ENCODE measurements at places on chromosomes 16 and 17.

GRCh38 chr17:75128694-75129505 lies 2.6 kb downstream of the NT5C start:
- no peak for DNase-seq

DNA sequence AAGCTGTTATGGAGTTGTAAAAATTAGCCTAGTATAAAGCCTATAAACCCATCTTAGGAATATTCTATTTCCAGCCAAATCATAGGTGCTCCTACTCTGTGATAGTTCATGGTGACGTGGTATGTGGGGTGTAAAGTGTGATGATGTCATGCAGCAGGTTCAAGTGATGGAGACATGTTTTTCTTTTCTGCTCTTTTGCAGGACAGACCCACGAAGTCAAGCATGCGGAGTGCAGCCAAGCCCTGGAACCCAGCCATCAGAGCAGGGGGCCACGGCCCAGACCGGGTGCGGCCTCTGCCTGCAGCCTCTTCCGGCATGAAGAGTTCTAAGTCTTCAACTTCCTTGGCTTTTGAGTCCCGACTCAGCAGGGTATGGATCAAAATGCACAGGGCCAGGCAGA lies 87.3 kb downstream of the SPECC1 start:
- no peak for DNase-seq

DNA sequence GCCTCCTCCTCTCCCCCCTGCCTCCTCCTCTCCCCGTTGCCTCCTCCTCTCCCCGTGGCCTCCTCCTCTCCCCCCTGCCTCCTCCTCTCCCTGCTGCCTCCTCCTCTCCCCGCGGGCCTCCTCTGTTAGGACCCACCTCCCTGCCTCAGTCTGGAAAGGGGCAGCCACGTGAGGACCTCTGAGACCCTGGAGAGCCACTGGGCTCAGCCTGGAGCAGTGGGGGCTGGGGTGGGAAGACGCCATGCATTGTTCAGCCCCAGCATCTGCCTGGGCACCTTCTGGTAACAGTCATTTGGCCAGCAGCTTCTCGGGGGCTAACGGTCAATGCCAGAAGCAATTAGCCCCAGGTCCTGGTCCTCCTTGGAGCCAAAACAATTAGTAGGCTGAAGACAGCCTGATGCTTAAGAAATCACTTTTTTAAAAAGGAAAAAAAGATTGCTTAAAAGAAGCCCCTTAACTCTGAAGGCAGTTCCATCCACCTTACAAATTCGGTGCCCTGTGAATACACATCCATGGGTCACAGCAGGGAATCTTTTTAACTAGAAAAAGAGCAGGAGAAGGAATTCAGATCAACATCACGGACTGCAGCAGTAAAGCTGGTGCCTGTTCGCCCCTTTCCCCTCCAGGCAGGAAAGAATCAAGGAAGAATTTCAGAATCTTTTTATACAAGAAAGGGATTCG lies 29.8 kb downstream of the NXN start:
- no peak for DNase-seq

DNA sequence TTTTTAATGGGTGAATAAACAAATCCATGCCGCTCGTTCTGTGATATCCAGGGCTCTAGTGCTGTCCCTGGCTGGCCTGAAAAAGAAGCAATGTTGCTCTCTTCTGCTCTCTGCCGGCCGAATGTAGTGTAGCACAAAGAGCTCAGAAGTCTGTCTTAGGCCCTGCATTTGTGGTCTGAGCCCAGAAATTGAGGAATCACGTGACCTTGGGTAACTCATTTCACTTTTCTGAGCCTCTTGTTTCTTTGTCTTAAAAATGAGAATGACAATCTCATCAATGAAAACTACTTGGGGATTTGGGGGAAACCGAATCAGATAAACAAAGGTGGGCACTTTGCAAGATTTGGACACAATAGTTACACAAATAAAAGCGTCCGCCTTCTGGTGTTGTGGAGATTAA lies 381.6 kb upstream of the ASIC2 start:
- peak; percentile 10 for DNase-seq

- no peak for DNase-seq
Measured at GRCh38 chr17:4717791-4718190, 7.4 kb downstream of the ARRB2 start.

- no peak for DNase-seq
Measured at GRCh38 chr16:53509906-53510703, 7.1 kb upstream of the AKTIP start.

DNA sequence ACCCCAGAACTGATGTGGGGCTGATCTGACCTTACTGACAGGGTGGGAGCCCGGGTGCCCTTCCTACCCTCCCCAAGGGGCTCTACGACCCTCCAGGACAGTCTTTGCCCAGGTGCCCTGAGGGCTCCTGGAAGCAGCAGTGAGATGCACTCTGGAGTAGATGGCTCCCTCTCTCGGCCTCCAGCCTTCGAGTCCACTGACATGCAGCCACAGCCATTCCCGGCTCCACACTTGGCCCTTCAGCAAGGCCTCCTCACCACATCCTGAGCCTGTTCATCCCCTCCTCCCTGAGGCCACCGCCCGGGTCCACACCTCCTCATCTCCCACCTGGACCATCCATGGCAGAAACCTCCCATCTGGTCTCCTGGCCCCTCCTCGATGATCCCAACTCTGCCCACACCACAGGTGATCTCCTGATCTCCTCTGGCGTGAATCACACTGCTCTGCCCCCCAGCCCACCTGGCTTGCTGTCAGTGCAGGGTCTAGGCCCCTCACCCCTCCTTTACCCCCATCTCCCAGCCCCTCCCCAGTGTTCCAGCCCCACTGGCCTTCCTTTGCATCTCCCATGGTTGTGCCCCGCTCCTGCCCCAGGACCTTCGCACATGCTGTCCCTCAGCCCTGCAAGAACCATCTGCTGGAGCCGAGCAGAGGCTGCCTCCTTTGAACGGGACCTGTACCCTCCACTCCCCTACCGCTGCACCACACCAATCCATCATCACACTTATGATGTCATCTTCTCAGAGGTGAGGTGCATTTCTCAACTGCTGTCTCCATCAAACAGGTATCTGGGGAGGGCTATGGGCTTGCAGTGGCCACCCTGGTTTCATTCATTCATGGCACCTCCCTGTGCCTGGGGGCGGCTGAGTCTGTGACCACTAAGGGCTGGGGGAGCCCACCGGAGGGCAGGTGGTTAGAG lies 44.7 kb downstream of the SOCS1 start:
- no peak for DNase-seq

GRCh38 chr17:77535435-77535834 lies 394.7 kb downstream of the SEC14L1 start:
- DNase-seq: no peak

GRCh38 chr17:78172249-78173051 lies 4.1 kb downstream of the SYNGR2 start:
- DNase-seq: no peak

GRCh38 chr17:8470447-8471047 lies 34.9 kb downstream of the NDEL1 start:
- peak; percentile 41 for DNase-seq

Measured in NCI-H2029 treated with DMSO at 0.1 percent for 48 hours (cell line).